A549 treated with AZD2906 at 1 μM for 4 hours (cell line): ENCODE measurements at places on chromosomes 5 and 9. TPM values are rescaled to one million over a fixed set of nuclear protein-coding genes. Genes with fewer than 3 reads are reported as not detected.

Gene DIRAS2
- total RNA-seq, result 0.01 TPM in 1 of 5 replicates, not detected in the others

Gene NRG2
- 1.8 to 2.5 TPM (median 2.1 TPM) in 5 replicates for total RNA-seq

Gene TMEM252
- not detected in 5 replicates for total RNA-seq

Gene THBS4
- total RNA-seq, result 0.03 to 0.07 TPM (median 0.06 TPM) in 3 of 5 replicates, not detected in the others

Gene FLT4
- 3.4 to 4.3 TPM (median 3.6 TPM) in 5 replicates for total RNA-seq

Gene TEX48
- total RNA-seq, result not detected in 5 replicates

Gene GM2A
- 14.8 to 18.0 TPM (median 15.3 TPM) in 5 replicates for total RNA-seq

Gene LHX6
- 3.1 to 3.8 TPM (median 3.3 TPM) in 5 replicates for total RNA-seq
